ENCODE measurements at places on chromosomes 12 and 14.
A peak's percentile ranks its signal among the peaks of the same experiment; 100 is the strongest.

GRCh38 chr12:117774941-117775775 lies 193.6 kb downstream of the KSR2 start:
- DNase-seq, result no peak

- no peak for DNase-seq
Measured at GRCh38 chr12:80442426-80443222, 1.4 kb upstream of the PTPRQ start.

DNA sequence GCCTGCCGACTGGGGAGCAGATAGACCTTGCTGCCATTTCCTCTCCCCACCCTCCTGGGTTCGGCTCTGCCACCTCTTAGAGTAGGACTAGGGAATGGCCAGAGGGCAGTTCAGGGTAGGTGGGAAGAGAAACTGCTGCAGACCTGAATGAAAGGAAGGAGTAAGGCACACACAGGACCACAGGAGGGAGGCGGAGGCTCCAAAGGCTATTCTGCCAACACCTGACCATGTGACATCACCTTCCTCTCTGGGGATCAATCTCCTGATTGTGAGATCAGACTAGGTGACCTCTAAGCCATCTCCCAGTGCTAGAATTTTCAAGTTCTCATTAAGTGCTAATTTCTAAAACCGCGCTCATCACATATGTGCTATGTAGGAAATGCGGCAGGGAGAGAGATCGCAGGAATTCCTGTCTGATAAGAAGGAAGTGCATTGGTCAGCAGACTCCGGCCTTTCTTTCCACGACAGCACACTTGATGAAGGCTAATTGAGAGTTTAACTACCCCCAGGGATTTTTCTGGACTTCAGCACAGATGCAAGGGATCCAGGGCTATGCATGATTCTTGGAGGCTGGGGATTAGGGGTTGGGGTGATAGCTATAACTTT lies 11.5 kb upstream of the TSPAN11 start:
- no peak for DNase-seq

GRCh38 chr12:120368789-120369602 lies at the start of gene MSI1:
MSI1 (minus strand) TSS chr12:120369164; CDS start chr12:120369091, 73 bp downstream.
- no peak for DNase-seq

- peak; percentile 75 for DNase-seq
Measured at GRCh38 chr12:27333403-27334009, 870 bp downstream of the BMAL2 start.

Measured in inflammatory macrophage (primary cell).